ENCODE measurements at places on chromosomes 7 and 10. TPM values are rescaled to one million over a fixed set of nuclear protein-coding genes. Genes with fewer than 3 reads are reported as not detected.
A peak's percentile ranks its signal among the peaks of the same experiment; 100 is the strongest.

The LLCFC1 gene
- total RNA-seq, result not detected

DNA sequence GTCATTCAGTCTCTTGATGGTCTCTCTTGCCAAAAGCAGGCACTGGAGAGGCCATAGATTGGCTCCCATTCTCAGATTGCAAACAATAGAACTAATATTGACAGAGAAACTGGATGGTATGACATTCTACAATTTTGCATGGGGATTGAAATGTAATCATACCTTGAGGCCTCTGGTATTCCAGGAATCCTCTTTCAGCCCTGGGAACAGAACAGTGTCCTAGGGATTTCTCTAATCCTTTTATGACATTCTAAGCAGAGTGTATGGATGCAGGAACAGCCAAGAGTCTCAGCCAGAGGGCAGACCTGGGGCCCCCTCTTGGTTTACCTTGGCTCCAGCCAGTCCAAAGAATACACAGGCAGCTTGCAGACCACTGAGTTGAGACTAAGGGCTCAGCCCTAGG lies 206.4 kb downstream of the KCNMA1 start:
- DNase-seq, result no peak

DNA sequence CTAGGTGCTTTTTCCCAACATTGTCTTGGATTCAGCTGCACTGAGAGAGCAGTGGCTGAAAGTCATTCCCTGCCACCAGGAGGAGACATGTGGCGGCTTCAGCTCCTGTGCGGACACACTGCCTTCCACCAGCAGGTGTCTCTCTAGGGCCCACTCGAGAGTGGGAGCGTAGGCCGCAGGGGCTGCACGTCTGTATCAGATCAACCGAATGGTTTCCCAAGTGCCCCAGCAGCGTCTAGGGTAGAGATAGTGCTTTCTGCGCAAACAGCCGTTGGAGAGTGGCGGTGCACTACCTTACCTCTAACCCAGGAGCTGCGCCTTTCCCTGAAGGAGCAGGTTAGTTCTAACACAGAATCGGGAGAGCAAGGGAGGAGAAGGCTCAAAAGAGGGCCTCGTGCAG lies 31.7 kb downstream of the PAPOLB start:
- peak; percentile 84 for DNase-seq

DNA sequence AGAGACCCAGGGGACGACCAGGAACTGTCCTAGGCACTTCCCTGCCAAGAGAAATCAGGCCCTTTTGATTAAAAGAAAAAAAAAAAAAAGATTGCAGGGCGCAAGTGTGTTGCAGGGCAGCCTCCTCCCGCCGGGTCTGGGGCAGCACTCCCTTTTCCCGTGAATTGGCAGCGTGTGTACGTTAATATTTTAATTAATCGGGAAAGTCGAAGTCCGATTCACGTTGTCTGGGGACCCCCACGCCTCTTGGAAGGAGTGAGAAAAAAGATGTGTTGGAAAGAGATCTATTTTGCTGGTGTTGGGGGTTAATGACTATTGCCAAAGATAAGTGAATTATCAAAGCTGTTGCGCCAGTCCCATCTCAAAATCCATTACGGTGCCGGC lies 1.3 kb upstream of the EBF3 start:
- no peak for DNase-seq
